ENCODE measurements at places on chromosomes 7 and 10.

DNA sequence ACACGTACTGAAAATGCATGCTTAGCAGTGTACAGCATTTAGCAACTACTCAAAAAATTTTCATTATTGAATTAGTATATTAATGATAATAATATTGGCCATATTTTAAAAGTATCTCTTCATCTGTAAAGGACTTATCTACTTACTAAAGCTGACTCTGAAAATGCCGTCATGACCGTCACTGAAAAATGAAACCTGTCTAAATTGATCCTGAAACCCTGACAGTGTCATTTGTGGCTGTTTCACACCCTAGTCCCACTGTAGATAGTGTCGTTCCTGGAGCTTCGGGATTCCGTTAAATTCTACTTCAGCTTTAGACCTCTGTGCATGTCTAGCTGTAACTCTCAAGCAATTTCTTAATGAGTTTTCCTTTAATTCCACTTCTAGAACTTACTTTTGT is 35.8 kb upstream of the EZH2 start:
- no peak for DNase-seq

DNA sequence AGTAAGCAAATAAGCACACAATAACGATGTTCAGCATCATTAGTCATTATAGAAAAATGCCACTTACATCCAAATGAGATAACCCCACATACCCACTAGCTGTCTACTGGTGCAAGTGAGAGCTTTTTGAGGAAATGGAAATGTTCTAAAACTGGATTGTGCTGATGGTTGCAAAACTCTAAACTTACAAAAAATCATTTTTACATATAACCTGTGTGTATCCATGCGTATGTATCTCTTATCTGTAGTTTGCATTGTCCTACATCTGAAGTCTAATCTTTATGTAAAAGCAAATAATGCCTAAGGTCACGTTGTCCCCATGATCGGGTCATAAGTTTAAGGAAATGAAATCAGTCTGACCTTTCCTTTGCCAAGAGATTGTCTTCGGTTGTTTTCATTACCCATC is 81.6 kb upstream of the DNAJB6 start:
- DNase-seq = no peak

- no peak for DNase-seq
Observed at GRCh38 chr7:108839076-108839475, 269.4 kb downstream of the DNAJB9 start.

DNA sequence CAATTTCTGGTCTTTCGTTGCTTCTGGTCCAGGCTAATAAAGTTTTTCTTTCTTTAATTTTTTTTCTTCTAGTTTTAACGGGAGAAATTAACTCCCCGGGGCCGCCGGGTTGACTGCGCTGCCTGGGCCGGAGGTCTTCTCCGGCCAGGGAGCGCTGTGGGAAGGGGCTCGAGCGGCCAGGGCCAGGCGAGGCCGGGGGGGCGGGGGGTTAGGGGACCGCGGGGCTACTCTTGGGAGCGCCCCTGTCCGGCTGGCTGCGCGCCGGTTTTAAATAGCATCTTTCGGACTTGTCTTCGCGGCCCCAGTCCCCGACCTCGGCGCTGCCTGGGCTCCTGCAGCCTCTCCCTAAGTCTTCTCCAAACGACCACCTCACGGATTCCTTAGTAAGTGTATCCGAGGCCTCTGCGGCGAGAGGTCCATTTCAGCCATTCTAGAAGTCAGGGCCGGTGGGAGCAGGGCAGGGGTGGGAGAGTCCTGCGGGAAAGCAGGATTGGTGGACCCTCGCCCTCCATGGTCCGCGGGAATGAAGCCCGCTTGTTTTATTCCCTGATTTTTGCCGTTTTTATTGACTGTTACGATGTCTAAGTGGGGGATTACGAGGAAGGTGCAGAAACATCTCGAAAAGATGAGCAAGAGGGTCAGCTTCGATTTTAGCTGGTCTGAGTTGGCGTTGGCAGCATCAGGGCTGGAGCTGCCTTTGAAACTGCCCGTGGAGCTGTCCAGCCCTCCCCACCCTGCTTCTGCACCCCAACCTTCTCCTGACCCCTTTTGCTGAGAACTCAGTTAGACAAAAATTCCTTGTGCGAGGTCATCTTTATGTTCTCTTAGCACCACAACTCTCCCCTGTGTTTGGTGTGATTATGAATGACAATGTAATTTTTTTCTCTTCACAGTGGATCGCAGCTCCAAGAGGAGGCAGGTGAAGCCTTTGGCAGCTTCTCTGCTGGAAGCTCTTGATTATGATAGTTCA is 555 bp downstream of the PHF14 start:
- no peak for DNase-seq

DNA sequence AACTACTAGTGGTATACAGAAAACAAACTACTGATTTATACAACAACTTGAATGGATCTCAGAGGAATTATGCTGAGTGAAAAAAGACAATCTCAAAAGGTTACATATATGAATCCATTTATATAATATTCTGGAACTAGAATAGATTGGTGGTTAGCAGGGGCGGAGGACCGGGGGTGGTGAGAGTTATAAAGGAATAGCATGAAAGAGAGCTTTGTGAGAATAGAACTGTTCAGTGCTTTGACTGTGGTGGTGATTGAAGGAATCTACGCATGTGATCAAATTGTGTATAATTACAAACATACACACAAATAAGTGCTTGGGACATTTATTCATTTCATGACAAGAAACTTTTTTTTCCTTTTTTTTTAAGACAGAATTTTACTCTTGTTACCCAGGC is 19.6 kb downstream of the RAB19 start:
- no peak for DNase-seq

GRCh38 chr10:3740157-3740871 is 44.7 kb downstream of the KLF6 start:
- no peak for DNase-seq

GRCh38 chr7:153886506-153887441 is 165.4 kb upstream of the DPP6 start:
- no peak for DNase-seq

- no peak for DNase-seq
Observed at GRCh38 chr10:75042292-75042974, 69.0 kb upstream of the SAMD8 start.

DNA sequence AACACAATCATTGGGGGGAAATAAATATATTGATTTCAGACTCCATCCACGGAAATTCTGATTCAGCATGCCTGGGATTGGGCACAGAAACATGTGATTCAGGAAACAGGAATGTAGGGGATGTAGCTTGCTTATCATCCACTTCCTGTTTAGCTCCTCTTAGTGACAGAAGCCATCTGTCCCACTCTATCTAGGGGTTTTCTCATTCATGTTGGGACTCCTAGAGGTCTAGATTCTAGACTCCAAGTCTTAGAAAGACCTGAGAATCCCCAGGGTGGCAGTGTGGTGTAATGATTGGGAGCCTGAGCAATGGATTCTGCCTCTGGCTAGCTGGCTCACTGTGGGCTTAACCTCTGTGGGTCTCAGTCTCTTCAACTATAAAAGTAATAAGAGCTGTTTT is 67.9 kb downstream of the CDK1 start:
- no peak for DNase-seq

DNA sequence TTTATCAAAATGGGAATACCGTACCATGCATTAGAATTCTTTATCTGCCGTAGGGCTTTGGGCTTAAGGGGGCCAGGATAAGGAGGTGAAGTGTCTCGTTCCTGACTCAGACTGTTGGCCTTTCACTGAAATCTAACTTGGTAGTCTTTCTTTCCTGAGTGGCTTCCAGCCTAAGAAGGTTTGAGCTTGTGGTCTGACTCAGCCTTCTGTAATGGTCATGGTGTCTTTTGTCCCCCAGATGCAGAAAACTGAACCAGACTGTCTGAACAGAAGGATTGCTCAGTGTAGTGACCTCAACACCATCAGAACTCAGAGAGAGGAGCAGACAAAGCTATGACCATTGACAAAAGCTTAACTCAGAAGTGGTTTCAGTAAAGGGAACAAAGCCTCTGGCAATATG is 39.5 kb downstream of the WNT2 start:
- DNase-seq = no peak

- DNase-seq = no peak
Observed at GRCh38 chr10:109205929-109206585, 717.3 kb downstream of the XPNPEP1 start.

- no peak for DNase-seq
Observed at GRCh38 chr7:86916277-86916825, 143.1 kb downstream of the ELAPOR2 start.

DNA sequence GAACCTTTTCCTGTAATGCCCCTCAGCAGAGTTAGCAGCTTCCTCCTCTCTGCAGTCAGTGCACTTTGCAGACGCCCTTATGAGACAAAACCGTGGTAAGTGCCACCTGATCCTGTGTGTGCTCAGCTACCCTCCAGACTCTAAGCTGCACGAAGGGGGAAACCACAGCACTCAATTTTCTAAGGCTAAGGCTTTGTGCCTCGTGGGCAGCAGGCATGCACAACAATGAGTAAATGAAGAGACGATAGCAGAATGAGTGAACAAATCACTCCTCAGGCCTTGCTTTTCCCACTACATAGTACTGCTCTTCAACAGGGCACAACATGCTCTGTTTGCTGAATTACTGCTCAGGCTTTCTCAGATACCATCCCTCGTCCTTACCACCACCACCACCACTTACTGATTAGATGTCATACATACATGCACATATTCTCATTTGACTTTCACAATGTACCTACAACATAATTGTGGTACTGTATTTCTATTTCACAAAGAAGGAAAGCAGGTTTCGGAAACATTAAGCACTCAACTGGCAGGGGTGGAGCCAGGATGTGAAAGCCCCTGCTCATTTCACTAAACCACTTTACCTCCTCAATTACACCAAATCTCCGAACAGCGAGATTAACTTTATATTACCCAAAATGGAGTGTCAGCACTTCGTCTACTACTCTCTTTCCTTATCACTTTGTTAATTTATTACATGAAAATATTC is 85.4 kb downstream of the ICA1 start:
- DNase-seq = peak; percentile 7

- no peak for DNase-seq
Observed at GRCh38 chr7:21217365-21217764, 210.5 kb upstream of the SP4 start.

DNA sequence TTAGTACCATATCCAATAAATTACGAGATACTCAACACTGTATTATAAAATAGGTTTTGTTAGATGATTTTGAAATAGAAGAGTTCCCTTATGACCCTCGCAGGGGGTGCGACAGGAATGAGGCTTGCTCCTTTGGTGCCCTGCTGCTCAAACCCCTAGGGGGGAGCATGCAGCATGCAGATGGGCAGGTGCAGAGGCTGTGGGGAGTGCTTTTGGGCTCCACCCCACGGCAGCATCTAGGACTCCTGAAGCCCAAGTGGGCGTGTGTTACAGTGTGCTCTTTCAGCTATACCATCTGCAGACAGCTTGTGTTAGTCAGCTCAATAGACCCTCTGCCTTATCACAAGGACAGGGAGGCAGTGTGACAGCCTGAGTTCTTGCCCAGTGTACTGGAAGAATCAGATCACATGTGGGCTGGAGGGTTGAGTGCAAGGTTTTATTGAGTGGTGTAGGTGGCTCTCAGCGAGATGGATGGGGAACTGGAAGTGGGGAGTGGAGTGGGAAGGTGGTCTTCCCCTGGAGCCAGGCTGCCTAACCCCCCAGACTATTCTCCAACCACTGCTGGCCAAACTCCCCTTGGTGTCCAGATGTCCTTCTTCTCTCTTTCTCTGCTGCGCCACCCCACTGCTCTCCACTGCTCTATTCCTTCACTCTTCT is 3.1 kb upstream of the MRC1 start:
- no peak for DNase-seq

Data from stimulated activated CD8-positive, alpha-beta memory T cell treated with anti-CD3 and anti-CD28 coated beads, Interleukin-7, amount 100 ng/mL, for 1 hour (primary cell).